ENCODE measurements at places on chromosomes 16 and 17. TPM values are rescaled to one million over a fixed set of nuclear protein-coding genes. Genes with fewer than 3 reads are reported as not detected.

The EPOP gene
- total RNA-seq = 4.4 TPM

The FBXL16 gene
- not detected for total RNA-seq

The CDH1 gene
- not detected for total RNA-seq

The OR1A1 gene
- total RNA-seq = not detected

The SPATA32 gene
- total RNA-seq = not detected

The EPN2 gene
- total RNA-seq = 25.2 TPM

The OR3A3 gene
- not detected for total RNA-seq

The OTOP2 gene
- not detected for total RNA-seq

The CLCN7 gene
- total RNA-seq = 44.9 TPM

The KRTAP3-2 gene
- total RNA-seq = not detected

The XYLT1 gene
- 15.2 TPM for total RNA-seq

The CCDC47 gene
- total RNA-seq = 52.9 TPM
